H1 (cell line): ENCODE measurements at places on chromosomes 1 and 21. TPM values are rescaled to one million over a fixed set of nuclear protein-coding genes. Genes with fewer than 3 reads are reported as not detected.

DNA sequence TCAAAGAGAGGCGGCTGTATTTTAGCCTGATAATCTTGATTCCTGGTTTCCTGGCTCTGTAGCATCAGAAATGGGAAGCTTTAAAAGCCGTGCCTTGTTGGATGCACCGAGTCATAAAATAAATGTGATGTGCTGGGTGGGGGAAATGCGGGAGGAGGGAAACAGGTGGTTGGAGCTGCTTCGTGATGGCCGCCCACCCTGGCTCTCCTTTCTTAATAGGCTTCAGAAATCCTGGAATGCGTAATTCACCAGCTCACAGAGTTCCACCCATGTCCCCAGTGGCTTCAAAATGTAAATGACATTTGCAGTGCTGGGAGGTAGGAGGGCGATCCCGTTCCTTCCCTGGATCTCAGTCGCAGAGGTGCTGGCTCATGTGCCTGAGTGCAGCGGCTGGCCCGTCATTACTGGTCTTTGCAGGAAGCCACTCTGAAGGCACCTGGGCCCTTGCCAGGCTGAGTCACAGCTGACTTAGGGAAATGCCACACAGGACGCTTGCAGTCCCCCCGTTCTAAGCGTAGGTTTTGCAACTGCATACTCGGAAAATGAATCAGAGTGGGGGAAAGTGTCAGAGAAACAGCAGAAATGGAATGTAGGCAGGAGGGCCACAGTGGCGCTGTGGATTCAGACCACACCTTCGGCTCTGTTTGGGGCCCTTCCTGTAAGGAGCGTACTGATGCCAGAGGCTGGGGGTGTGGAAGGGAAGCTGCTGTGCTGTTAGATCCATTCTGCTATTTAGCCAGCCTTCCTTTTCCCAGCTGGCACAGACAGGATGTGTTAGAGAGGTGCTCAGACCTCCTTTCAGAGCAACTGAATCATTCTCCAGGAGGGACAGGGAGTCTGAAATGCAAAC is 37.6 kb downstream of the GALNT2 start:
- no peak for DNase-seq

GRCh38 chr1:184513421-184513820 is 126.6 kb downstream of the C1orf21 start:
- no peak for DNase-seq

- DNase-seq, result no peak
Observed at GRCh38 chr1:209132736-209133467, 450.6 kb upstream of the CAMK1G start.

- DNase-seq, result no peak
Observed at GRCh38 chr1:170790175-170790574, 126.2 kb downstream of the PRRX1 start.

GRCh38 chr1:232211149-232211548 is 418.8 kb downstream of the SIPA1L2 start:
- no peak for DNase-seq

- DNase-seq, result no peak
Observed at GRCh38 chr1:235657269-235657668, 7.7 kb upstream of the GNG4 start.

GRCh38 chr1:208772891-208773290 is 528.7 kb upstream of the PLXNA2 start:
- DNase-seq, result no peak

- DNase-seq, result no peak
Observed at GRCh38 chr1:208866386-208866955, 622.3 kb upstream of the PLXNA2 start.

- no peak for DNase-seq
Observed at GRCh38 chr1:24920533-24920925, 9.5 kb downstream of the RUNX3 start.

DNA sequence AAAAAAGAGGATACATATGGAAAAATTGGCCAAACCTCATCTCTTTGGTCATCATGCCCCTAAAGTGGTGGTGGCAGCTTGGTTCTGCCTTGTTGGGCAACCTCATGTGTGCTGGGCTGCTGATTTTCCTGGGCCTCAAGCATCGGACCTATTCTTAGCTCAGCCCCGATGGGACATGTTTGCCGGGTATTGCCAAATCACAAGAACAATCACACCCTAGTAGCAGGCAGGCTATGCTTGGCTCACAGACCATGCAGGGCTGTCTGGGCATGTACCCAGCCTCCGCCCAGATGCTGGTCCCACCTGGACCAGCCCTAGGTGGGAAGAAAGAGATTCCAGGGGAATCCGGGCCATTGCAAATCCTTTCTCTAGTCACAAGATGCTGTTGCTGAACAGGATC is 189.4 kb upstream of the FGGY start:
- no peak for DNase-seq

DNA sequence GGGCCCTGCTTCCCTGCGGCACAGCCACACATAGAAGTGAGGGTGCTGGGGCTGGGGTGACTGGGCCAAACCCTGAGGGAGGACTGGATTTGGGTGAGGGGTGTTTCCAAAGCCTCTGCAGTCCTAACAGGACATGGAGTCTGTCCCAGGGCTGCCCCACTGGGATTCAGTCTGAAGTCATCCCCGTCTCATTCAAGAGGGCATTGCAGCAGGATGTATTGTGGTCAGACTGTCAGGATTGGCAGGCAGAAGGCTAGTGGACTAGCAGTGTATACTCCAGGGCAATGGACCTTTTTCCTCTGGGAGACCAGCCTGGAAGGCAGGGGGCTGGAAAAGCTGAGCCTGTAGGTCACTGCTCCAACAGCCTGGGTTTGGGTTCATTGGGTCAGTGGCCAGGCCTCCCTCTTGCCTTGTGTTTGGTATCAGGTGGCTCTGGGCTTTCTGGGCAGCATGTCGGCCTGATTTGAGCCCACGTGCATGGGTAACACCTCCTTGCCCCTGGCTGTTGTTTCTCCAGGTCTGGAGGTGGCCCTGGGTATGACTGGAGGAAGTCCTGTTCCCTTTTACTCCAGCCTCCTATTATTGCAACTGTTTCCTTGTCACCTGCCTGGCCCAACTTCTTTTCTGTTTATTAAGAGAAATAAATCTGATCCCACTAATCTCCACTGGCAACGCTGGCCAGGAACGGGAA is 41.0 kb upstream of the SYNC start:
- no peak for DNase-seq

DNA sequence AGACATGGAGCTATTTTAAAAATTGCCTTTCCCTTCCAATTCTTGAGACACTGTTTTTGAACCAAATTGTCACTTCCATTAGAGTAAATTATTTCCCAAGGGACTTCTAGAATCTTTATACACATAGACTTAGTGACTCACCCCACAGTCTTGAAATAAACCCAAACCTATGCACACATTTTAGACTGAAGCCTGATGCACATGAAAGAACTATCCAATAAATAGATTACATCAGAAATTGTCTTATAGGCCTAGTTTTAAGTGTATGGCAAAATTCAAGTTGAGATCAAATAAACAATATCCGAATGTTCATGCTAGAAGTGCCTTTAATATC is 32.2 kb upstream of the ZNF326 start:
- no peak for DNase-seq

- no peak for DNase-seq
Observed at GRCh38 chr1:236341298-236341697, 52.8 kb upstream of the EDARADD start.

Gene RYR2
- 4.4 and 4.7 TPM in 2 replicates for total RNA-seq

GRCh38 chr1:107954719-107955415 is 10.1 kb downstream of the VAV3 start:
- no peak for DNase-seq

DNA sequence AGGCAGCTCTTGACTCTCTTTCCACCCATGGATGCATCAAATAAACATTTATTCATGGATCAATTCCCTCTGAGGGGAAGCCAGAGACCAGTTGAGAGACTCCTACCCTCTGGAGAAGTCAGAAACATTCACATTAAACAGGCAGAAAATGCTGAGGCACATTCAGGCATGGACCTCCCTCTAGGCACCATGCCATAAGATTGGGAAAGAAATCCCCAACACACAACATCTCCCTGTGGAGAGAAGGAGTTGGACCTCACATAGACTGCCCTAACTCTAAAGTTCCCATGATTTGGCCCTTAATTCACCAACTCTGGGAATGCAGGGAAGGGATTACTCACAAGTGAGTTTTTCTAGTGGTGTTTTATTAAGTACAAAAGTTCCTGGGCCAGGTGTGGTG is 415.3 kb upstream of the C1orf87 start:
- DNase-seq, result no peak

DNA sequence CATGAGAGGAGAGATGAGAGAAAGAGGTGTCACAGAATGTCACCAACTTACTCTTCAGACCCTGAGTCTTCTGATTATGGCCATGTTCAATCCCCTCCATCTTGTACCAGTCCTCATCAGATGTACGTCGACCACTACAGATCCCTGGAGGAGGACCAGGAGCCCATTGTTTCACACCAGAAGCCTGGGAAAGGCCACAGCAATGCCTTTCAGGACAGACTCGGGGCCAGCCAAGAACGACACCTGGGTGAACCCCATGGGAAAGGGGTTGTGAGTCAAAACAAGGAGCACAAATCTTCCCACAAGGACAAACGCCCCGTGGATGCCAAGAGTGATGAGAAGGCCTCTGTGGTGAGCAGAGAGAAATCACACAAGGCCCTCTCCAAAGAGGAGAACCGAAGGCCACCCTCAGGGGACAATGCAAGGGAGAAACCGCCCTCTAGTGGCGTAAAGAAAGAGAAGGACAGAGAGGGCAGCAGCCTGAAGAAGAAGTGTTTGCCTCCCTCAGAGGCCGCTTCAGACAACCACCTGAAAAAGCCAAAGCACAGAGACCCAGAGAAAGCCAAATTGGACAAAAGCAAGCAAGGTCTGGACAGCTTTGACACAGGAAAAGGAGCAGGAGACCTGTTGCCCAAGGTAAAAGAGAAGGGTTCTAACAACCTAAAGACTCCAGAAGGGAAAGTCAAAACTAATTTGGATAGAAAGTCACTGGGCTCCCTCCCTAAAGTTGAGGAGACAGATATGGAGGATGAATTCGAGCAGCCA is 8.0 kb downstream of the ELOA start:
- peak; percentile 58 for DNase-seq

- DNase-seq, result no peak
Observed at GRCh38 chr1:36573445-36573844, 90.7 kb upstream of the CSF3R start.

GRCh38 chr1:15176120-15176519 is 22.6 kb downstream of the TMEM51 start:
- no peak for DNase-seq

DNA sequence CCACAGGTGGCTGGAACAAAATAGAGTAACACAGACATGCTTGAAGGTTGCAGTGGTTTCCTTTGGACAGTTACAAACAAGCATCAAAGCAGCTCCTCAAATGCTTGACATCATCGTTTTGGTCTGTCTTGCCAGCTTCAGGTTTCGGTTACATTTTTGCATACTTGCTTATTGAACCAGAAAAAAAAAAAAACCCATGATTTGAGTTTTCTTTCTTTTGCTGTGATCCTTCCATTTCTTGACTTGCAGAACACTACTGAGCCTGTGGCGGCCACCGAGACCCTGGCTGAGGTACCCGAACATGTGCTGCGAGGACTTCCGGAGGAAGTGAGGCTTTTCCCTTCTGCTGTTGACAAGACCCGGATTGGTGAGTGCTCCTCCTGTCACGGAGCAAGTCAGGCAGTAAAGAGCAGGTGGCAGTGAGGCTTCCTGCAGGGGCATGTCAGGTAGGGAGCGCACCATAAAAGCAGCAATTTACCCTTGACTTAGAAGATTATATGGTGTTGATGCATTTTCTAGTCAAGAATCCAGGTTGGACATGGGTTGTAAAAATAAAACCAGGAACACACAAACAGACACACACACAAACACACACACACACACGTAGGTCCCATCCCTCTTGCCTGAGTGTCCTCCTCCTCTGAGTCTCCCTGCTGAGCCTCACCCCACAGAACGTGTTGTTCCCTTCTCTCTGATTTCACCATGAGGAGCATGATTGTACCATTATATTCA is 30.9 kb downstream of the PRDM2 start:
- DNase-seq, result no peak

DNA sequence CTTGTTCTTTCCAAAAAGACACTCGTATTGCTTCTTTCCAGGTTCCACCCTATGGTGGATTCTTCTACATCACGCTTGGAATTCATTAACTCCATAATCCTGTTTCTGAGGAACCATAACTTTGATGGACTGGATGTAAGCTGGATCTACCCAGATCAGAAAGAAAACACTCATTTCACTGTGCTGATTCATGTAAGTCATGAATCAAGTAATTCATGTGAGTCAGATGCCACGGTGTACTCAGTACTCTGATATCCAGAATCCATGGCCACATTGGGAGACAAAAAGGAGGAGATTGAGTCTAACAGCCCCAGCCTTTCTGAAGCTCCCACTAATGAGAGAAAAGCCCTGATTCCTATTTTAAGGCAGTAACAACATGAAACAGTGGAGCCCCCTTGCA is 7.4 kb downstream of the CHI3L2 start:
- DNase-seq, result no peak

GRCh38 chr1:195105281-195105680 is 1503.0 kb downstream of the KCNT2 start:
- no peak for DNase-seq

Gene SNX27
- 61.2 and 65.4 TPM in 2 replicates for total RNA-seq

DNA sequence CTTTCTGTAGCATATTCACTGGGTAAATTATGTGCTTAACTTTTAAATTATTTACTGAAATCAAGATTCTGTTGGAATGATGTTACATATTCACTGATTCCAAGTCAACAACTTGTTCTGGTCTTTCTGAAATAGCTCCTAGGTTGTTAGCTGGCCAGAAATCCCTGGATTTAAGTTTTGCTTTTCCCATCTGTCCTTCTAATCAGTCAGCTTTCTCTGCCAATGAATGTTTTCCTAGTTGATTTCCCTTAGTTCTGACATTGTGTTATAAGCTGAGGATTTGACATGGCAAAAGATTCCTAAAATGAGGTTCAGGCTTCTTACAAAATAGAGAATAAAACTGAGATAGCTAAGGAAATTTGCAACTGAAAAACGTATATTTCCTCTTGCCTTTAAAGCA is 1479.6 kb downstream of the MRPL39 start:
- DNase-seq, result no peak

DNA sequence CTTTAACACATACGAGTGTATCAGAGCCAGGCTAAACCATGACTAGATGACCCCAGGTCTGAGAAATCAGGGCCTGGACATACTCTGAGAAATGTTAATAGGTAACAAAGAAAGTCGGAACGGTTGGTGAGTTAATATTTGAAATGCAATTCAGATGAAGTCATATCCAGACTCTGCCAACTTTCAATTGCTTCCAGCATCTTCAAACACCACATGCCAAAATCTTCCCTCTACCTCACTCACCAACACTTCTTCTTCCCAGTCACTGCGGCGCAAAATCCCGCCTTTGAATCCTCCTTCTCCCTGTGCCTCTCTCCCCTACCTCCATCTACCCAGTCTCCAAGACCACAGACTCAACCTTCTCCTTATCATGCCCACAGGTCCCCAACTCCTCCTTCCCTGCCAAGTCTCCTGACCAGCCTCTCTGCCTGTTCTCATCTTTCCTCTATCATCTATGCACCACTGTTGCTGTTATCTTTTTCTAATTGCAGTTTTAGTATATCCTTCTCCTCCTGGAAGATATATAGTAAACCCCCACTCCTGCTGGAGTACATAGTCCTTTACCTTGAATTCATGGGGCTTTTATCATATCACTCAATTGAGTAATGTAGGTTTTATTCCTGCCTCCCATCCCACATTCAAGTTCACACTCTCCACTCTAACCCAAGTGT is 41.3 kb downstream of the ZBTB18 start:
- DNase-seq, result no peak

- no peak for DNase-seq
Observed at GRCh38 chr1:31744165-31744888, 19.8 kb downstream of the ADGRB2 start.

GRCh38 chr1:36387141-36387949 is 1.6 kb upstream of the STK40 start:
- DNase-seq, result no peak

Gene OR2L13
- not detected in 2 replicates for total RNA-seq

GRCh38 chr1:216961516-216961915 is 238.3 kb upstream of the ESRRG start:
- DNase-seq, result no peak
